ENCODE measurements at places on chromosomes 1 and 21. TPM values are rescaled to one million over a fixed set of nuclear protein-coding genes. Genes with fewer than 3 reads are reported as not detected.

The PRRX1 gene
- 66.6 TPM for total RNA-seq

The PGLYRP3 gene
- not detected for total RNA-seq

DNA sequence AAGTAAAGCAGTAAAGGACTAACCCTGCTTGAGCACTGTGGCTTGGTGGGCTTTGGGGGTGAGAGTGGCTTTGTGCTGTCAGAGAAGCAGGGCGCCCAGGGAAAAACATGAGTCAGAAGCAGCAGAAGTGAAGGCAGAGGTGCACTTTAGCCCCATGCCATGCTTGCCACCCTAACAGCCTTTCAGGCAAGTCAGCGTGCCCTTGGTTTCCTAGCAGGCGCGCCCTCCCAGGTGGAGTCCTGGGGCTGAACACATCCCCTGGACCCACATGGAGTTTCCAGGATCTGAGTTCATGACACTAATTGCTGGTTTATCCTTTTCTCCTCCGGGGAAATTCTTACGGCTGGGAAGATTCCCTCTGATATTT, 106.6 kb downstream of the TLR5 start:
- no peak overlapping the region for H3K27ac ChIP-seq
- H3K4me3 ChIP-seq, result no peak overlapping the region
- no peaks in the 10 kb centered on the region for H3K27me3 ChIP-seq

DNA sequence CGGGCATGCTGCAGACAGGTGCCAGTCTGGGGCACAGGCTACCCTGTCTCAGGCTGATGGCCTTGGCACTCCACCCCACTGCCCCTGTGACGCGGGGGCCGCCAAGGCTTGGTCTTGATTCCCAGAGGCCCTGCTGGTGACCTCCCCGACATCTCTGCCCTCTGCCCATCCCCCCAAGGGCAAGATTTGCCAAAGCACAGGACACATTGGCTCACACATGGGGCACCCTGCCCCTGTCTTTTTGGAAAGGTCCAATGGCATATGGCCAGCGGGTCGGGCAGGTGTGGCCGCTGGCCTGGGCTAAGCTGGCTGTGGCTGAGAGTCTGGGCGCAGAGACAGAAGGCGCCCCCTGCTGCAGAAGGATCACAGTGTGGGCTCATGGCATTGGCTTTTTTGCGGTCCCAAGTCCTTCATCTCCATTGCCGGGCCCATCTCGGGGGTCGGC, 4.6 kb downstream of the MIB2 start:
- no peak for DNase-seq
- no peak overlapping the region for H3K4me3 ChIP-seq
- no peaks in the 10 kb centered on the region for H3K27me3 ChIP-seq
- H3K4me1 ChIP-seq, result peaks cover 8% of the 10 kb centered on the region
- H3K36me3 ChIP-seq, result peaks cover 8% of the 10 kb centered on the region

GRCh38 chr1:215321802-215322201, 239.3 kb downstream of the KCNK2 start:
- no peaks in the 10 kb centered on the region for H3K4me1 ChIP-seq
- no peaks in the 10 kb centered on the region for H3K36me3 ChIP-seq
- H3K4me3 ChIP-seq, result no peak overlapping the region
- no peaks in the 10 kb centered on the region for H3K27me3 ChIP-seq

DNA sequence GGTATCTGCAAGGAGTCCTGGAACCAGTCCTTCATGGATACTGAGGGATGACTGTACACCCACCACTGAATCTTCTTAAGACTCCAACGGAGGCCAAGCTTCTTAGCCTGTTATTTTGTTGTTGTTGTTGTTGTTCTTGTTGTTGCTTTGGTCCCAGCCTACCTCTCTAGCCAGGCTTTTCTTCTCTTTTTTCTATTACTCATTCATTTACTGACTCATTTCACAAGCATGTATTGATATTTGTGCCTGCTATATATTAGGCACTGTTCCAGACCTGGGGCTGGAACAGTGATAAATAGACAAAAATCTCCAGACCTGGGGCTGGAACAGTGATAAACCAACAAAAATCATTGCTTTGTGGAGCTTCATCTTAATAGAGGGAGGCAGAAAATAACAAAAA, 20.4 kb downstream of the CENPF start:
- no peak for DNase-seq
- H3K27ac ChIP-seq, result no peak overlapping the region
- H3K27me3 ChIP-seq, result no peaks in the 10 kb centered on the region
- H3K4me3 ChIP-seq, result no peak overlapping the region
- no peaks in the 10 kb centered on the region for H3K36me3 ChIP-seq
- H3K4me1 ChIP-seq, result no peaks in the 10 kb centered on the region

All from thoracic aorta (tissue), 2 donors.